ENCODE measurements at places on chromosomes 2 and 18.

DNA sequence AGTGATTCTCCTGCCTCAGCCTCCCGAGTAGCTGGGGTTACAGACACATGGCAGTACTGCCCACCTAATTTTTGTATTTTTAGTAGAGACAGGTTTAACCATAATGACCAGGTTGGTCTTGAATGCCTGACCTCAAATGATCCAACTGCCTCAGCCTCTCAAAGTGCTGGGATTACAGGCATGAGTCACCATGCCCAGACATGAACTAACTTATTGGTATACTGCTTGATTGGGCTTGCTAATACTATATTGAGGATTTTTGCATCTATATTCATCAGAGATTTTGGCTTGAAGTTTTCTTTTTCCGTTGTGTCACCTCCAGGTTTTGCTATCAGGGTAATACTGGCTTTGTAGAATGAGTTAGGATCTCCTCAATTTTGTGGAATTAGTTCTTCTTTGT is 706.1 kb upstream of the HS6ST1 start:
- DNase-seq, result no peak

GRCh38 chr2:113050921-113051895 is 1.5 kb downstream of the IL36B start:
- no peak for DNase-seq

DNA sequence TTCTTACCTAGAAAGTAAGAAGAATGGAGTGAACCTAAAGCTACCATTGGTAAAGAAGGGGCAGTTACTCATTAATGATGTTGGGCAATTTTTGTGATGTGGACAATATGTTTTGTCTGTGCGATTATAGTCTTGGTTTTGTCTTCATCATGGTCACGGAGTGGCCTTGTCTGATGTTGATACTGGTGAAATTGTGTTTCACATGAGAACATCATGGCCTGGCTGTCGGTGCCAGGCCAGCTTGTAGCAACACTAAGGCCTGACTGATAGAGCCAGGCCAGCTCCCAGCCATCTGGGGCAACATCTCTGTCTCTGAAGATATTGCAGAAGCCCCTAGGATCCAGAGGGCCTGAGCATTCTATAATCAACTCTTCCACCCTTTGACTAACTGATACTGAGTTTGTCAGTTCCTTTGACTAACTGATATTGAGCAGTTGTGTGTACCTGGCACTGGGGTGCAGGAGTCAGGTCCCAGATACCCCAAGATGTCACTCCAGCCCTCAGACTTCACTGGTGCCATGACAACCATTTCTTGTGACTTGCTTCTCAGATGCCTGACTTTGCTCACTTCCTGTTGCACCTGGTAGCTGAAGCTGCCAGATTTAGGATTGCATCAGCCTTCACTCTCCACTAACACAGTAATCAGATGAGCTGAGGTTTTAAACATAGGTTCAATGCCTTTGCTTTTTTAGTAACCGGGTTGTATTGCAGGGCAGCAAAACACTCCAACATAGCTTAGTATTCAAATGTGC is 62.5 kb downstream of the RPIA start:
- DNase-seq, result no peak

- DNase-seq, result no peak
Measured at GRCh38 chr2:121804340-121804739, 48.9 kb downstream of the TSN start.

- DNase-seq, result no peak
Measured at GRCh38 chr2:239725551-239725890, 299.6 kb downstream of the NDUFA10 start.

GRCh38 chr2:17936599-17936998 is 58.1 kb downstream of the KCNS3 start:
- DNase-seq, result no peak

- no peak for DNase-seq
Measured at GRCh38 chr2:168431301-168432024, 24.6 kb upstream of the CERS6 start.

GRCh38 chr2:233124421-233125080 is 64.4 kb downstream of the INPP5D start:
- DNase-seq, result no peak

DNA sequence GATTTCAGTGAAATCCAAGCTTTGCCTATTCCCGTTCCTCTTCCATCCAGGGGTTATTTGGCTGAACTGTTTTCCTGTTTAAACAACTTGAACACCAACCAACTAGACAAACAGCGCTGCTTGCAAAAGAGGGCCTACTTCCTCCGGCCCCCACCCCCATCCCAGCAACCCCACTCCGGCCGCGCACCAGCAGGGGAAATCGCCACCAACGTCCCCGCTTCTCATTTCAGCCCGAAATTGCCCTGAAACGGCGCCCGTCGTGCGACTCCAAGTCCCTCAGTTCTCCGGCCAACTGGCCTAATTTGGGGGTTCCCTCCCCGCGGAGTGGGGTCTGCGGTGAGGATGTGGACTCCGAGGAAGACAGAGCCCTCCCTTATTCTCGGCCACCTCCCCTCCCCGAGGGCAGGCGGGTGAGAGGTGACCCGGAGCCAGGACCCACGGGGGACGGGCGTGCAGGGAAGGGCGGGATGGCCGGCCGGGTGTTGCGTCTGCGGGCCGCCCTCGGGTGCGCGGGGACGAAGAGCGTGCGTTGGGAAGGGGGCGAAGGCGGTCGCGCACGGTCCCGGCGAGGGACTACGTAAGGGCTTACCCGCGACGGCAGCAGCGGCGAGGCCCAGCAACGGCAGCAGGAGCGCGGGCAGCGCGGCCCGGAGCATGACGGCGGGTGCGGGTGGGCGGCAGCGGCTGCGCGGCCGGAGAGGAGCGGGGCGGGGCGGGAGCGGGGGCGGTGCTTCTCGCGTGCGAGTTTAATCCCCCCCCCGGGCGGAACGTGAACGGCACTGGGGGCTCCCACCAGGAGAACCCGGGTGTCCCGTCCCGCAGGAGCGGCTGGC is at the start of gene CD302:
TSS of gene CD302 (minus strand) at position 666 of the 833 bp plus-strand sequence. CDS start at position 656, 10 bp downstream.
- no peak for DNase-seq

GRCh38 chr2:30172627-30173026 is 25.8 kb downstream of the YPEL5 start:
- no peak for DNase-seq

GRCh38 chr2:108316461-108317258 is 28.0 kb downstream of the SULT1C2 start:
- no peak for DNase-seq

- no peak for DNase-seq
Measured at GRCh38 chr18:8951491-8951890, 151.0 kb upstream of the NDUFV2 start.

DNA sequence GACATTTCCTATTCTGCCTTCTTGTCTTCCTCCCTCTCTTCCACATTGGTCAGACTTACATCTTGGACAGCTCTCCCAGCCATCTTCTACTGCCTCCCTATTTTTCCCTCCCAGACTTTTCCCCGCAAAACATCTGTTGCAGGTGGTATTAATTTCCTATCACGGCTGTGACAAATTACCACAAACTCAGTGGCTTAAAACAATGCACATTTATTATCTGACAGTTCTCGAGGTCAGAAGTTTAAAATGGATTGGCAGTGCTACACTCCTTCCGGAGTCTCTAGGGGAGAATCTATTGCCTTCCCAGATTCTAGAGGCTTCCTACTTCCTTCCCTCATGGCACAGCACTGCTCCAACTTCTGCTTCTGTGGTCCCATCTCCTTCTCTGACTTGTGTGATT is 33.3 kb downstream of the STRADB start:
- no peak for DNase-seq

GRCh38 chr2:144942516-144943256 is 422.8 kb upstream of the ZEB2 start:
- peak; percentile 65 for DNase-seq

DNA sequence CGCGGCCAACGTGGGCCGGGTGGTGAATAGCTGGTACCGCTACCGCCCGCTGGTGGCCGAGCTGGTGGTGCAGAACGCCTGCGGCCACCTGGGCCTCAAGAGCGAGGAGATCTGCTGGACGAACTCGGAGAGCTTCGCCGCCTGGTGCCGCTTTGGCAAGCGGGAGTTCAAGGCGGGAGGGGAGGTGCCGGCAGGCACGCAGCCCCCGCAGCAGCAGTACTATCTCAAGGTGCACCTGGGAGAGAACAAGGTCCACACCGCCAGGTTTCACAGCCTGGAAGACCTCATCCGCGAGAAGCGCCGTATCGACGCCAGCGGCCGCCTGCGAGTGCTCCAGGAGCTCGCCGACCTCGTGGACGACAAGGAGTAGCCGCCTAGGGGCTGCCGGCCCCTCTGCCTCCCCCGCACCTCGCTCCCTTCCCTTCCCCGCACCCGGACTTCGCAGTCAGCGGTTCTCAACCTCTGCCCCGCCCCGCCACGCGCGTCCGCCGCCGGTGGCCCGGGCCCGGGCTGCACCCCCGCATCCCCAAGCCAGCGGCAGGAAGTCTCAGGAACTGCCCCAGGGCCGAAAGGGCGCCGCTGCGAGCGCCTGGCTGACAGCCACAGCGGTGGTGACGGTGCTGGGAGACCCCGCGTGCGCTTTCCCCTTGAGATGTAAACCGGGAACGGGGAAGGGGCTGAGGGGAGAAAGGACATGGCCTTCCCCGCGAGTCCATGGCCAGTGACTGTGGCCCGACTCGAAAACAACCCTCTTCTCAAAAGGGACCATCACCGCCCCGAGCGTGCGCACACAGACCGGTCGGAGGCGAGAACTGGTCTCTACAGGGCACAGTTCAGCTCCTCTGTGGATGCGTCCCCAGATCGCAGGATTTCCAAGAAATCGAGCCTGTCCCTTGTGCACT is 2.2 kb downstream of the LRATD1 start:
- DNase-seq, result peak; percentile 66

DNA sequence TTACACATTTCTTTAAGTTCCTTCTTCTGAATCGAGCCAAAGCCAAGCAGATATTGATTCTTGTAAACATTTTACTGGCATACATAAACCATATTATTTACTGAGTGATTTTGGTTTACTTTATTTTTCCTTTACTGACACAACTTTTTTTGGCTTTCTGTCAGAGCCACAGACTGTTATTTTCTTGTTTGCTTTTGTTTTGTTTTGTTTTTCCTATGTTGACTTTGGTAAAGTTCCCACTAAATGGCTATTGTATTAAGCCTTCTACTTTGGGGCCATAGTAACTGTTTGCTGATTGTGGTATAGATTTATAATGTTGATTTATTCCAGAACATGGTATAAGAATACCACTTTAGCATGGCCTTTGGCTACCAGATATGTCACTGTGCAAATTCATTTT is 419.4 kb downstream of the DCDC2C start:
- no peak for DNase-seq

DNA sequence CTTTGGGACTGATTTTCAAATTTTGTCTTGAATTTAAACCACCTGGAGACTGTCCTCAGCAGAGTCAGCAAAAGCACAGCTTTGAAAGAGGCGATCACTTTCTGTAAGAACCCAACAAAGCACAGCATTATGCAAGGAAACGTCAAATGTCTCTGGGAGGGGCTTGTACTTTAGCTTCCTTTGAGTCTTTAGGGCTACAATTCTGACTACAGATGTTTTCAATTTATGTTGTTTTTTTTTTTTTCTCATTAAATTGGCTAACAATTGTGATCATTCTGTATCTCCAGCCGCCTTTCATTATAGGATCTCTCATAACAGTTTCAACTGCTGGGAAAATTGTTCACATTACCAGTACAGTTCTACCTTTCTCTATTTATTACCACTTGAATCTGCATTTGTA is 48.3 kb downstream of the COL3A1 start:
- no peak for DNase-seq

GRCh38 chr2:227414846-227415245 is 27.1 kb upstream of the SCYGR1 start:
- DNase-seq, result no peak

DNA sequence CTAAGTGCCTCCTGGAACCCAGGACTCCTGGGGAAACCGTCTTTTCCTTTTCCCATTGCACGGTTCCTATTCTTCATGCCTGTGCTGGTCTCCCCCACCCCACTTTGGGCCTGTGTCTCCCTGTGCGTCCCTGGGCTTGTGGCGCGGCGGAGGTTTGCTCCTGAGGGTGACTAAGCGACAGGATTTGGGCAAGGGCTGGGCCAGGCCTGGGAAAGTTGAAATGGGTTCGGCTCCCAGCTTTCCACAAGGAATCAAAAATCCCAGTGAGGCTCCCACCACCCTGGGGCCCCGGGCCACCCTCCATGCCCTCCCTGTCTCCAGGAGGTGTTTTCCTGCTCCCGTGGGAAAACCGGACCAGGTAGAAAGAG is 197.6 kb downstream of the NDUFA10 start:
- no peak for DNase-seq

DNA sequence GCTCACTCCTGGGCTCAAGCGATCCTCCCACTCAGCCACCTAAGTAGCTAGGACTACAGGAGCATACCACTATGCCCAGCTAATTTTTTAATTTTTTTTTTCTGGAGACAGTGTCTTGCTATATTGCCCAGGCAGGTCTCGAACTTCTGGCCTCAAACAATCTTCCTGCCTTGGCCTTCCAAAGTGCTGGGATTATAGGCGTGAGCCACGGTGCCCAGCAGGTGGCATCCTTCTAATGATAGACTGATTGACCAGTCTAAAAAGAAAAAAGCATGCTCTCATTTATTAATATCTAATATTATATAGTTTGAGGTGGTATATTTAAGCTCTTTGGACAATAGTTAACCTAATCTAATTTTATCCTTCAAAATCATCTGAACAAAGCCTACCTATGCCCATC is 198.6 kb downstream of the CAMKMT start:
- peak; percentile 27 for DNase-seq

DNA sequence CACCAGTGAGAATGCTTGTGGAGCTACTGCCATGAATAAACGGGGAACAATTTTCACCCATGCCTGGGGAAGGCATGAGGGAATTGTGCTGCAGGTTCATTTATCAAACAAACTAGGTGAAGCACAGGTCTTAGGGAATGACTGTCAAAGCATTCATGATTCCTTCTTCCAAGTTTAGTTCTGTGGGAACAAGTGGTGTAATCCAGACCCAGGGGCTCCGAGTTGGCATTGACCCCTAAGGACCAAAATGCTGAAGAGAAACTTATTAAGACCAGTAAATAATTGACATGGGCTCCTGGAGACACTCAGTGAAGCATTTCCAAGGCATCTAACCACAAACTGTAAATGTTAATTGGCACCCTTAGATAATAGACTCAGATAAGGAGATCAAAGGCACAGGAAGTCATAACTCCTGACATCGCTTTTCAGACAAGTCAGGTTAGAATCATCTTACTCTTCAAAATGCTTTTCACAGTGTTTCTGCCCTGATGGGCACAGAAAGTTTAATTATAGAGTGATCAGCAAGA is 96.9 kb downstream of the SPP2 start:
- peak; percentile 66 for DNase-seq

DNA sequence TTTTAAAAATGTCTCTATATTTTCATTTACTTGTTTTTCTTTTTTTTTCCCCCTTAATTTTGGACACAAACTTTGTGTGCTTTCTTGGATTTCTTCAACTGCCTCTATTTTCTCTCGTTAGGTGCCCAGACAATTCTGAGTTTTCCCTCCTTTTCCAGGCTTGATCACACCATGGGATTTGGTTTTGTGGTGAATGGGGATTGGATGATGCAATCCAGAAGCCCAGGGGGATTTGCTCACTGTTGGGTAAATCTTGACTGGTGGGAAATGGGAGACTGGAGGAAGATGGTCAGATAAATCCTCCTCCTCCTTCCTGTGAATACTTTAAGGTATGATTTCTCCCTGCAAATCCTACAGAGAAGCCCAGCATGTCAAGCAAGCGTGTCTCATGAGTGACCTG is 19.5 kb upstream of the PAX8 start:
- DNase-seq, result no peak

- DNase-seq, result no peak
Measured at GRCh38 chr18:73791081-73791480, 356.6 kb downstream of the FBXO15 start.
